IMR-90 (cell line): ENCODE measurements at places on chromosomes 4 and X. TPM values are rescaled to one million over a fixed set of nuclear protein-coding genes. Genes with fewer than 3 reads are reported as not detected.

Gene RBM47
- 0.83 and 1.1 TPM in 2 replicates for total RNA-seq

Gene VCX3B
- total RNA-seq: not detected in 2 replicates

Gene C4orf36
- 0.18 and 0.28 TPM in 2 replicates for total RNA-seq

GRCh38 chr4:139849219-139849618, 183.6 kb downstream of the MGST2 start:
- H3K27ac ChIP-seq: no peak overlapping the region
- DNase-seq: no peak
- no peaks in the 10 kb centered on the region for H3K27me3 ChIP-seq
- no peaks in the 10 kb centered on the region for H3K4me1 ChIP-seq
- no peaks in the 10 kb centered on the region for H3K36me3 ChIP-seq

DNA sequence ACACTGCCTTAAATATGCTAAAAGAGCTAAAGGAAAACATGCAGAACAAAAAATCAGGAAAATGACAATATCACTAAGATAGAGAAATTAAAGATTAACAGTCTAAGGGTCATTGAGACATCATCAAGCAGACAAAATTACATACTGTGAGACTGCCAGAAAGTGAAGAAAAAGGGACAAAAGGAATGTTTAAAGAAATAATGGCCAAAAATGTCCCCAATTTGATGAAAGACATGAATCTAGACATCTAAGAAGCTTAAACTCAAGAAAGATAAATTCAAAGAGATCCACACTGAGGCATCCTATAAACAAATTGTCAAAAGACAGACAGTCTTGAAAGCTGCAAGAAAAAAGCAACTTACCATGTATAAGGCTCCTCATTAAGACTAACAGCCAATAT, 63.7 kb downstream of the OPHN1 start:
- DNase-seq: no peak
- no peaks in the 10 kb centered on the region for H3K27me3 ChIP-seq
- no peaks in the 10 kb centered on the region for H3K4me1 ChIP-seq
- no peaks in the 10 kb centered on the region for H3K36me3 ChIP-seq

GRCh38 chr4:74838746-74839370, 44.5 kb upstream of the BTC start:
- H3K4me1 ChIP-seq: no peaks in the 10 kb centered on the region
- H3K36me3 ChIP-seq: no peaks in the 10 kb centered on the region
- no peaks in the 10 kb centered on the region; the same call in 1 of the 2 replicates for H3K27me3 ChIP-seq
- H3K4me3 ChIP-seq: no peak overlapping the region
- H3K27ac ChIP-seq: no peak overlapping the region
- DNase-seq: peak; percentile 18

GRCh38 chr4:141473026-141473540, 163.3 kb upstream of the IL15 start:
- no peak overlapping the region for H3K4me3 ChIP-seq
- H3K36me3 ChIP-seq: no peaks in the 10 kb centered on the region
- H3K27ac ChIP-seq: no peak overlapping the region
- no peaks in the 10 kb centered on the region for H3K27me3 ChIP-seq
